ENCODE measurements at places on chromosomes 5 and 9.

GRCh38 chr5:82418608-82418950 is 140.4 kb upstream of the RPS23 start:
- DNase-seq = no peak

GRCh38 chr5:71907608-71908145 is 188.6 kb downstream of the CARTPT start:
- no peak for DNase-seq

- peak; percentile 76 for DNase-seq
Observed at GRCh38 chr5:72956324-72957140, 691 bp downstream of the FCHO2 start.

- DNase-seq = peak; percentile 52
Observed at GRCh38 chr5:84249918-84250630, 134.6 kb downstream of the EDIL3 start.

GRCh38 chr9:112061152-112061740 is 113.9 kb downstream of the SUSD1 start:
- no peak for DNase-seq

DNA sequence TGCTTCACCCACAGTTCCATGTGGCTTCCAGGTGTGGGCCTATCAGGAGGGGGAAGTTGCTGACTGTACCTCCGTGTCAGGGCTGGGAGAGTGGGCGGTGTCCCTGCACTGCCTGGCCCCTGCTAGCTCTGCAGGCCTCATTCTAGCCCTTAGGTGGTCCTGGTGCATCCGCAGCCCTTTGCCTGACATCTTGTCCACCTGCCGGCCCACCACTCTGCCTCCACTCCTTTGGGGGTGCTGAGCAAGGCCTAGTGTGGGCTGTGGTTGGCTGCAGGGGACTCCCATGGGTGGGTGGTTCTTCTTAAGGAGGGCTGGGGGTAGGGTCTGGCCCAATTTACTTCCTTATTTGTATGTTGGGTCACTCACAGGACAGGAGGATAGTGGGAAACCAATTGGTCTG is 66.9 kb downstream of the HSPA4 start:
- DNase-seq = no peak

DNA sequence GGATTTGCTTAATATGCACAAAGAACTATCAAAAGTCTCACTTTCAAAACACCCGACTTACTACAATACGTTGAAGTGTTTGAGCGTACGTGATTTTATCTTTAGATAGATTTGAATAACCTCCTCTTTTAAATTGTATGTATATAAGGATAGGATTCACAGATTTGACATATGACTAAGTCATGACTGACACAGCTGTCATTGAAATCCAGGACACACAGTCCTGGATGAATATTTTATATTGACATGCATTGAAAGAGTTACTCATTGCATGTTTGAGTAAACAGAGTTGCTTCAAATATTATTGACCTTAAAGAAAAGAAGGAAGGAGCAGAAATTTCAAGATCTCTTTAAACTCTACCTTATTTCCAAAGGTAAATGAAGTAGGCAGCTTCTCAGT is 3.3 kb downstream of the MUSK start:
- DNase-seq = no peak

DNA sequence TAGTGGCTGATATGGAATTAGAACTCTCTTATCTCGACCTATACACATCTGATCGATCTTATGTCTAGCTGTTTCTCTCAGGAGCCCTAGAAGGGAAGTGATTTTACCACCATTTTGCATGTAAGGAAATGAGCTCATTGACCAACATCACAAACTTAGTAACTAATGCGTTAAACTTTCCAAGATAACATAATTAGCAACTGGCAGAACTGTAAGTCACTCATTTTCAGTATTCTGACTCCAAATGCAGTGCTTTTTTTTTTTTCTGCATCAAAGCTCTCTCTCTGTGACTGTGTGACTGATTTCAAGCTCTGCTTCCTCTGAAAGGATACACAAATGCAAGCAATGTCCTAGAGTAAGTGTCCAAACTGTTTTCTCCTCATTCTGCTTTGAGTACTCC is 68.1 kb upstream of the FBXL7 start:
- DNase-seq = no peak

Data from endodermal cell (in vitro differentiated cells).